T-helper 17 cell (primary cell): ENCODE measurements at places on chromosomes 1 and 21.

GRCh38 chr1:46941135-46941694 is at the start of gene CYP4A11:
Gene CYP4A11 (minus strand): TSS chr1:46941476. CDS start chr1:46941433, 43 bp downstream.
- no peak for DNase-seq
- no peaks in the 10 kb centered on the region for H3K4me1 ChIP-seq
- no peak within 1 kb of the TSS for H3K4me3 ChIP-seq
- no peaks in the 10 kb centered on the region for H3K36me3 ChIP-seq
- no peak within 1 kb of the TSS for H3K27ac ChIP-seq
- peaks cover 40% of the 10 kb centered on the region for H3K27me3 ChIP-seq

GRCh38 chr1:42998386-42998785 is 39.7 kb upstream of the SLC2A1 start:
- DNase-seq, result no peak
- no peaks in the 10 kb centered on the region for H3K36me3 ChIP-seq
- no peaks in the 10 kb centered on the region for H3K27me3 ChIP-seq
- H3K4me3 ChIP-seq, result no peak overlapping the region
- H3K4me1 ChIP-seq, result peaks cover 4% of the 10 kb centered on the region
- H3K27ac ChIP-seq, result no peak overlapping the region

- H3K27me3 ChIP-seq, result no peaks in the 10 kb centered on the region
- DNase-seq, result no peak
- no peak overlapping the region for H3K27ac ChIP-seq
- H3K4me1 ChIP-seq, result peaks cover 2% of the 10 kb centered on the region
- H3K36me3 ChIP-seq, result no peaks in the 10 kb centered on the region
These were observed 63.4 kb downstream of the TSEN15 start for GRCh38 chr1:184114818-184115398.

DNA sequence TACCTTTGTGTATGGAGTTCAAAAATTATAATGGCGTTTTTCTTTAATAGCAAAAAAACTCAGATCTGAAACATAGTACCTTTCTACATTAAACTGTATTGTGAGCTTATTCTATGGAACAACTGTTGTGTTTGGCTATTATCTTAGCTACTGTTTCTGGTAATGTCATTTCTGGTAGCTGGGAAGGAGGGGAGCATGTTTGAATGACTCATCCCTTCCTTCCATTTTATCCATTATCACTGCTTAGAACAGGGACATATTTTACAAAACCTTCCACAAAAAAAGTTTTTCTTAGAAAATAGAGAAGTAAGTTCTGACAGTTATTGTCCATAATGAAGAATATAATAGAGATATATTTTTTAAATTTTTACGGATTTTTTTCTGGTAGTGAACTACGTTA is 128.3 kb downstream of the NRDC start:
- no peak overlapping the region for H3K27ac ChIP-seq
- H3K4me3 ChIP-seq, result no peak overlapping the region
- DNase-seq, result no peak
- no peaks in the 10 kb centered on the region for H3K27me3 ChIP-seq
- peaks cover 7% of the 10 kb centered on the region for H3K36me3 ChIP-seq

- peaks cover 12% of the 10 kb centered on the region for H3K27me3 ChIP-seq
- H3K27ac ChIP-seq, result no peak overlapping the region
- DNase-seq, result no peak
- peaks cover 2% of the 10 kb centered on the region for H3K4me1 ChIP-seq
- no peak overlapping the region for H3K4me3 ChIP-seq
- peaks cover 2% of the 10 kb centered on the region for H3K36me3 ChIP-seq
These were observed 6.0 kb downstream of the TENT5B start for GRCh38 chr1:27006683-27007082.

GRCh38 chr1:99702221-99702620 is 56.3 kb downstream of the PALMD start:
- peaks cover 38% of the 10 kb centered on the region for H3K27me3 ChIP-seq
- peaks cover 15% of the 10 kb centered on the region for H3K4me1 ChIP-seq
- DNase-seq, result no peak
